ENCODE measurements at places on chromosomes 7 and 10.

DNA sequence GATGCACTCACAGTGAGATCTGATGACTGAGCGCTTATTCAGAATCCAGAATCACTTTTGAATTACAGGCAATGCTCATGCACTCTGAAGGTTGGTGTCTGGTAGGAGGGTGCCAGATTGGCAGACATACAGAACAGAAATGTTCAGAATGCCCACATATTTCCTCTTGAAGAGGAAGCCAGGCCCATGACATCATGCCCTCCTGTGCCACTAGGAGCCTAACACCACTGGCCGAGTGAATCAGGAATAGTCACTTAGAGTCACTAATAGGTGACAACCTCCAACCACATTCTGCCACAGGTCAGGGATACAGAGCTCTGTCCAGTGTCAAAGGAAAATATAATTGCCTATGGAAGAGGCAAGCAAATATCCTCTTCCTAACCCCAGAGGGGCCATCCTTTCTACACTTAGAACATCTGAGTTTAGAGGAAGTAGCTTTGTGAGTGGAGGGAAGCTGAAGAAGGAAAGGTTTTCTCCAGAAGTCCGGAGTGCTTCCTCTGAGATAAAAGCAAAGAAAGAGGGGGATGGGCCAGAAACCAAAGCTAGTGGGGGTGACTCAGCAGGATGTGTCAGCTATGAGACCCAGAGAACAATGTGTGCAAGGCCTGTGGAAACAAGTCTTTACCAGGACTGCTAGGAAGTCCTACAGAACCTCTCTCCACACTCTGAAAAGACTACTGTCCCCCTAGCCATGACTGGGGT lies 838.8 kb downstream of the GRID1 start:
- no peak for DNase-seq

DNA sequence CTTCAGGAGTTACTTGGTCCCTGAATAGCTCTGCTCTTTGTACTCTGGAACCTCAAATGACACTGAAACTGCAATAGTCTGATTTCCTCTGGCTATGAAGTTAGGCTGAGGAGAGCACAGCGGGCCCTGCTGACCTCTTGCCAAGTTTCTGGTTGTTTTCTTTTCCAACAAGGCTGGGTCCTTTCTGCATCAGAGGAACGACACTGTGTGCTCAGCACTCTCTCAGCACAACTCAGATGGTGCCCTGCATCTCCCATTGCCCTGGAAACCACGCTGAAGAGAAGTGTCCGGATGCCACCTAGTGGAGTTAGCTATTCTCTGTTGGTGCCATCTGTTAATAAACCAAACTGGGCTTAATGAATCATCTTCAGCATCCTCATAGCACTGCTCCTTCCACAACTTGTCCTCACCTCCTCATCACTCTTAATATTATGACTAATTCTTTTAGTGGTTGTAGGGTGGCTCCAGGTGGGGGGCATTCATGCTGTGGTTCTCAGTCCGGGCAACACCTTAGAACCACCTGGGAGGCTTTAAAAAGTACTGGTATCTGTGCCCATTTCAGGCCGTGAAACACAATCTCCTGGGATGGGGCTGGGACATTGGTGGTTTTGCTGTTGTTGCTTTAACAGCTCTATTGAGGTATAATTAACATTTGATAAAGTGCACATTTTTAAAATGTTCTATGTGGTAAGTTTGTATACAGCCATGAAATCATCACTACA lies 8.2 kb upstream of the EFCAB10 start:
- peak; percentile 30 for DNase-seq

- no peak for DNase-seq
Measured at GRCh38 chr7:98551611-98552273, 65.3 kb upstream of the NPTX2 start.

DNA sequence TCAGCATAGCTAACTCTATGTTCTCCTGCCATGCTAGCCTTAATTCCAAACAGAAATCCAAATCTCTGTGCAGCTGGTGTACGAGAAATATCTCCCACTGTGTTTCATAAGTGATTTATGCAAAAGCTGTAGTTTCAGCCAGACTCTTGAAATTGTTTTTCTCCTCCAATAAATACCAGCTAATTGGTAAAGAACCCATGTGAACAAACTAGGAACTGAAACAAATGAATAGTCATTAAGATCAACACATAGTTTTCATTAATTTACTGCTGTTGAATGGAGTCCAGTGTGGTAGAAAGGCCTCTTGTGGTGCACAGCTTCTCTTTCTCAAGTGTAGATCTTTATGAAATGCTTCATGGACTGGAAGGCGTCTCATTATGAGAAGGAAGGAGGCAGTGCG lies 18.4 kb downstream of the PPP1R17 start:
- no peak for DNase-seq

DNA sequence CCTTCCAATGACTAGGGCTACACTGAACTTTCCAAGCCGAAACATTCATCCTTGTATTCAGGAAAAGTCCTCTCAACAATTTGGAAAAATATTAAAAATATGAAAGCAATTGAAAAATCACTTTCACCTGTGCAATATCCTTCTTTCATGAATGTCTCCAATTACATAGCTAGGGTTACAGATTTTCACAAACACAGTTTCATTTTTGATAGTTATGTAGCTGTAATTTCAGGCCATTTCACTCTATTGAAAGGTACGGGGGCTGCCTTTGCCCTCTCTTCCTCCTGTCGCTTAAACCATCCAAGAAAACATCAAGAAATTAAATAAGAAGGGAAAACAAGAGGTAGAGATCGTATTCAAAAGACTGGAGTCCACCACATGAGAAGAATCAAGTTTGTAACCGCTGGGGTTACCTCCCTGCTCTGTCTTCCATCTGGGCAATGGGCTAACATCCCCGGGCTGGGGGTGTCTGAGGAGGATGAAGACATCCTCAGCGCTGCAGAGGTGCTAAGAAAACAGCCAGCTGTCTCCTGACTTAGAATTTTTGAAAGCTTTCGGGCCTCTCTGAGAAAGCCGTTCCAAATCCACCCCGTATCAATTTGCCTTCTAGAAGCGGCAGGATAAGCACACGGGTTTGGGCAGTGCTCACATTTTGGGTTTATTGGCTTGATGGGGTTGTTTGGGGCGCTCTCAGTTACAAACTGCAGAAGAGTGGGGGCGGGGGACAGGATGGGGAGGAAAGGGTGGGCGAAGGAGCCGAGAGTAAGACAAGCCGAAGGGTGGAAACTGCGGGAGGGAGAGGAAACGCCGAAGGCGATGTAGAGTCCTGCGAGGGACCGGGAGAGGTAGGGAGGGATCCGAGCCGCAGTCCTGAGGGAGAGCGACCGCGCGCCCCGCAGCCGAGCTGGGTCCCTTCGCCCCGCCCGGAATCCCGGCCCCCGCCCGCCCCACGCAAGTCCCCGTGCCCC lies 24.3 kb upstream of the VAX1 start:
- no peak for DNase-seq

- DNase-seq, result no peak
Measured at GRCh38 chr10:96991313-96991841, 159.3 kb downstream of the LCOR start.

GRCh38 chr10:30820261-30820991 lies 190.9 kb upstream of the LYZL2 start:
- no peak for DNase-seq

DNA sequence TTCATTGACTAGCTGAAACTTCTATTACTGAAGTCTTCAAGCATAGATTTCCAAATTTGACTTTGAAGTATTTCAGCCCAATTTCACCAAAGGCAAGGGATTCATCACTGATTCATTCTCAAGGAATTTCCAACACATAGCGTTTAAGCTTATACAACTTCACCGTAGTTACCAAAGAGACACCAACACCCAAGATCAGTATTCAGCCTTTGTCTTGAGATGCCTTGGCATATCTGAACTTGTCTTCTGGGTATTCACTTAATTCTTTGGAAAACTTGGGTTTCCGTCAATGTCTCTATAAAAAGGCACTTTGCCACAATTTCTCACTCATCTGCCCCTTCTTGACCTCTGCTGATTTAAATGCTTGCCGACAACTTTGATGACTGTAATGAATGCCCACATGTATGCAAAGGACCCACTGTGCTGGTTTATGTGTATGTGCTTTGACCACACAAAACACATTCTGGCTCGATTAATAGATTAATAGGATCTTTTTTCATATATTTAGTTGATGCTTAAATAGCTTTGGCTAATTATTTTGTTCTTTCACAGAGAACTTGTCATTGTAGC lies 49.6 kb downstream of the TES start:
- DNase-seq, result no peak

- no peak for DNase-seq
Measured at GRCh38 chr10:66273966-66274519, 651.8 kb upstream of the LRRTM3 start.

GRCh38 chr7:116478834-116479233 lies 20.7 kb upstream of the CAV2 start:
- DNase-seq, result no peak

GRCh38 chr10:24762161-24762924 lies 38.7 kb upstream of the ARHGAP21 start:
- DNase-seq, result no peak

- DNase-seq, result no peak
Measured at GRCh38 chr7:114910787-114911186, 11.1 kb upstream of the MDFIC start.

GRCh38 chr7:55534262-55534915 lies 37.9 kb downstream of the VOPP1 start:
- DNase-seq, result peak; percentile 78

All from stimulated activated naive CD4-positive, alpha-beta T cell treated with Interleukin-2 at 50 U/mL for 16 hours (primary cell).